ENCODE measurements at places on chromosomes 4 and X. TPM values are rescaled to one million over a fixed set of nuclear protein-coding genes. Genes with fewer than 3 reads are reported as not detected.

DNA sequence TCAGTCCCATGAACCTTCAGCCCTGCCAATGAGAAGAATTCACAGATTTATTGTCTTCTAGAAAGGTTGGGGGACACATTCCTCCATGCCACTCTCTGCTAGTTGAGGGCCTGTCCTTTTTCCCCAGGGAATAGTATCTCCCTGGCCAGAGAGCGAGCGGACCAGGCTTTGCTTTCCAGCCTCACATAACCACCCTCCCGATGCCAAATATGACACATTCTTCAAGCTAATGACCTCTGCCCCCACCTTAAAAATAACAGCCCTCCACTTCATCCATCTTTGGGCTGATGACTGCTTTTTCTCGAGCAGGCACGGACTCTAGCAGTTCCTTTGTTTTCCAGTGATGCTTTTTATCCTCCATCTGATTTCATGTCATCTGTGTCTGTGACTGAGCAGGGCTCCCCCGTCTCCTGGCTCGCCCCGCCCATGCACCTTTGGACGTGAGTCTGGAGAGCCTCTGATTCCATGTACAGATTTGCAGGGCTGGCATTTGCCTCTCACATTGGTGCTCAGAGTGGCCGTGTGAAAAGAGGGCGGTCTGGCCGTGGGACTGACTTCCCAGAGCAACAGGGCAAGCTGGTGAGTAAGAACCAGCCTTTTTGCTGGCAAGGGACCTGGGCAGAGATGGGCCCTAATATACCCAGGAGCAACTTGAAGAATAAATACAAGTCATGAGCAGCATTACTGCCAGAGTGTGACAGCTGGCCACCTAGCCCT is 279.8 kb downstream of the BCOR start:
- DNase-seq: no peak

DNA sequence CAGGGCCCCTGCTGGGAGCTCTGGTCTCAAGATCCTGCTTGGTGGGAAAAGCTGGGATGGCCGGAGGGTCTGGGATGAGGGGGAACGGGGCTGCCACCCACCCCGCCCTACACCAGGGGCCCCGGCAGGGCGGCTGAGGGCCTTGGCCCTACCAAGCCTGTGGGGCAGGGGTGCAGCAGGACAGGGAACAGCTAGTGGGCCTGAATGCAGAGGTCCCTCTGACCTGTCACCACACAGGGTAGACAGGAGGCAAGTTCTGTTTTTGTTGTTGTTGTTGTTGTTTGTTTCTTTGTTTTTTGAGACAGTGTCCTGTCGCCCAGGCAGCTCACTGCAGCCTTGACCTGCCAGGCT is 332 bp upstream of the RENBP start:
- DNase-seq: no peak

DNA sequence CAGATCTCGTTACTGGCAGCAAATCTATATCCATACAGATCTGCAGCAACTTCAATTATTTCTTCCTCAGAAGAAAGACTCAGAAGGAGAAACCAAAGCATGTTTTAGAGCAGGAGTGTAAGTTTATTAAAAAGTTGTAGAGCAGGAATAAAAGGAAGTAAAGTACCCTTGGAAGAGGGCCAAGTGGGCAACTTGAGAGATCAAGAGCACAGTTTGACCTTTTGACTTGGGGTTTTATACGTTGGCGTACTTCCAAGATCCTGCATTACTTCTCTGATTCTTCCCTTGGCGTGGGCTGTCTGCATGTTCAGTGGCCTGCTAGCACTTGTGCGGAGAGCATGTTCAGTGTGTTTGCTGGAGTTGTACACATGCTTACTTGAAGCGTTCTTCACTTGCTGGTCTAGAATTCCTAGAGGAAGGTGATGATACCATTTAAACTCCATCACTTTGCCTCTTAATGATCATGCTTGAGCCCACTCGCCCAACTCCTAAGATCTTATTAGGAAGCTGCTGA is 1114.7 kb upstream of the PABPC4L start:
- DNase-seq: no peak

ARMCX2 gene
- 20.8 TPM for total RNA-seq

LRP2BP gene
- total RNA-seq: 0.56 TPM

- no peak for DNase-seq
Observed at GRCh38 chrX:105658136-105658535, 164.2 kb upstream of the NRK start.

CENPVL2 gene
- total RNA-seq: not detected

CDKL2 gene
- 0.38 TPM for total RNA-seq

GRCh38 chrX:107632346-107632745 is 4.0 kb downstream of the PRPS1 start:
- DNase-seq: no peak

ENAM gene
- not detected for total RNA-seq

- DNase-seq: no peak
Observed at GRCh38 chr4:109890076-109890475, 22.6 kb upstream of the EGF start.

DNA sequence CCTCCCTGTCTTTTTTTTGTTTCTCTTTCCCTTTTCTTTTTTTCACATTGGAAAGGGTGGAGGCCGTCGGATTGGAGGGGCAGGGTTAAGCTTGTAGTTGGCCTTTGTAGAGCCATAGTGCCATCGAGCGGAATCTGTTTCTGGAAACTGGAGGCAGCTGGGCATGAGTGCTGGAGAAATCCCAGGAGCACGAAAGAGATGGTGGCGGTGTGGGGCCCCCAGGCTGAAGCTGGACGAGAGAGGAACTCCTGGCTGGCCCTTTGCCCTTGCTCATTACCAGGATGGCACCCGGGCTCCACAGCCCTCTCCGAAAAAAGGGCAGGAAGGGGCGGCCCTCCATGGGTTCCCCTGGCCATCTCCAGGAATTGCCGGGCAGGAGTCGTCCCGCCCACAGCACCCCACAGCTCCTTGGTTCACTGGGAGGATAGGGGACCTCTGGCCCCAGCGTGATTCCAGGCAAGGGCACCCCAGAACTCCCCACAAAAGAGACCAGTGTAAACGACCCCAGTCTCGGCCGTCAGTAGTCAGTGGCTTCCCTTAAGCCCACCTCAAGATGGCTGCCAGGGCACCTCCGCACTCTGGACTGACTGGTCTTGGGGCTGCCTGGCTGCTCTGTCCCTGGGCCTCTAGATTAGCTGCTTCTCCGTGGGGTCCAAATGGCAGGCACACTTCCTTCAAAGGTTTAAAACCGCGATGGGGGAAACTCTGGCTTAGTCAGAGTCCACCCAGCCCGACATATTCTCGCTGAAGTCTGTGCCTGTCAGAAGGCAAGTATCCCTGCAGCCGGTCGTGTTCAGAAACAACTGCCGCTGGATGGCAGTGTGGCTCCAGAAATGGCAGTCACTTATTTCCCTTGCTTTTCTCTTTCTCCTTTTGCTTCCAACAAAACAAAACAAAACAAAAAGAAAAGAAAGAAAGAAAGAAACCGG is 74.1 kb downstream of the NBDY start:
- DNase-seq: no peak

HSFX1 gene
- 0.24 TPM for total RNA-seq

FTHL17 gene
- not detected for total RNA-seq

DNA sequence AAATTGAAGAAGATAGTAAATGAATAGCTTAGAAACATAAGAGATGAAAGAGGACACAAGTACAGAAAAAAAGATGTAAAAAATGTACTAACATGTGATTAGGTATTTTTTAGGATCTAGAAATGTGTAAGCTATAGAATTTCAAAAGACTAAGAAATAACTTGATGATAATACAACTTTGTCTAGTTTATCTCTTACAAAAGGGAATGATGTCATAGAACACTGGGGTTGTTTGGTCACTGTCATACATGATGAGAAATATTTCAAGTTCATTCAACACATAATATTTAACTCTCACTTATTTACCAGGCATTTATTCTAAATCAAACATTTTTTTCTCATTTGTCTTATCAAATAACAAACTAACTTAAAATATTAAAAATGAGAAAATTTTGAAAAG is 18.5 kb downstream of the STBD1 start:
- no peak for DNase-seq

GRCh38 chr4:185697488-185697887 is 114.5 kb downstream of the SORBS2 start:
- DNase-seq: no peak

Data from omental fat pad (tissue), 4 donors.